ENCODE measurements at places on chromosomes 5 and 9.

DNA sequence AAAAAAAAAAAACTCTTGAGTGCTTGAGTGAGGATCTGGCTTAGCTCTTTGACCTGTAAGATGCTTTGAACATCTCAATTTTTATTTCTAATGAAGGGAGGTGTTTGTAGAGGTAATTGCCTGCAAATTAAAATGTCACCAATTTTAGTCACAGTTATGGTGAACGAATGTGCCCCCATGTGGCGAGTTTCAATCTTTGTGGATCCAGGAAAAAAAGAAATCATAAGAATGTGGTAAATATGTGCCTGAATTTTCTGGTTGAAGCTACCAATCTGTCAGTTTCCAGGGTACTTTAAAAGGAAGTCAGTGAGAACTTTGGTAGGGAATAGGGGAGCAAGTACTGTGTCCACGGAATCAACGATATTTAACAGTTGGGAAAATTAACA, 1772.4 kb upstream of the CDH9 start:
- H3K4me1 ChIP-seq = no peaks in the 10 kb centered on the region
- H3K27me3 ChIP-seq = no peaks in the 10 kb centered on the region
- H3K36me3 ChIP-seq = no peaks in the 10 kb centered on the region
- no peak overlapping the region for H3K27ac ChIP-seq

- no peak for DNase-seq
- H3K4me1 ChIP-seq = no peaks in the 10 kb centered on the region
- H3K4me3 ChIP-seq = no peak overlapping the region
- peaks cover 19% of the 10 kb centered on the region for H3K27me3 ChIP-seq
- no peak overlapping the region for H3K27ac ChIP-seq
Measured at GRCh38 chr5:135861641-135862040, 27.2 kb downstream of the SLC25A48 start.

DNA sequence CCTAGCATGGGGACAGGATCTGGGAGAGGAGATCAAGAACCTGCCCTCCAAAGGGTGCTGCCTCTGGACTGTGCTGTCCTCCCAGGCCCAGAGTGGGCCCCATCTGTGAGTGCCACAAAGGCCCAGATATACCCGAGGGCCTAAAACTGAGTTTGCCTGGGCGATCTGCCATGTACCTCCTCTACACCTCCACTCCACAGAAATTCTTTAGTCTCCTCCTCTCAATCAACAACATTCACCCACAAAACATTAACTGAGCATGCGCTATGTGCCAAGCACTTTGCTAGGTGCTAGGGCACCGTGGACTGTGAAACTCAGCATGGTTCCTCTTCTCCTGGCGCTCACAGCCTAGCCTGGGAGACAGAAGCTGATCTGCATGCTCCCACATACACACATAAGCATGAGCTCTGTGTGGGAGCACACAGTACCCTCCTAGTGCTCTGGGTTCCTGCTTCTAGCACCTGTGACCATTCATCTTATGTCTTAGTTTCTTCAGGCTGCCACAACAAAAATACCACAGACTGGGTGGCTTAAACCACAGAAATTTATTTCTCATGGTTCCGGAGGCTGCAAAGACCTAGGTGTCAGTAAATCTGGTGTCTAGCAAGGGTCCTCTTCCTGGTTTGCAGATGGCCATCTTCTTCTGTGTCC, 82.0 kb upstream of the FSTL4 start:
- H3K4me1 ChIP-seq = no peaks in the 10 kb centered on the region
- H3K4me3 ChIP-seq = no peak overlapping the region
- H3K27ac ChIP-seq = no peak overlapping the region
- no peak for DNase-seq

- DNase-seq = no peak
- no peaks in the 10 kb centered on the region for H3K27me3 ChIP-seq
- no peak overlapping the region for H3K4me3 ChIP-seq
Measured at GRCh38 chr5:178090856-178091255, 22.5 kb upstream of the N4BP3 start.

GRCh38 chr5:147223343-147223742, 11.5 kb upstream of the STK32A start:
- no peak overlapping the region for H3K4me3 ChIP-seq
- no peak for DNase-seq
- peaks cover 27% of the 10 kb centered on the region for H3K27me3 ChIP-seq
- no peak overlapping the region for H3K27ac ChIP-seq
- H3K36me3 ChIP-seq = no peaks in the 10 kb centered on the region

Measured in type B pancreatic cell (in vitro differentiated cells).